ENCODE measurements at places on chromosomes 12 and 14. TPM values are rescaled to one million over a fixed set of nuclear protein-coding genes. Genes with fewer than 3 reads are reported as not detected.

- H3K4me1 ChIP-seq: peaks cover 16% of the 10 kb centered on the region
- peak; percentile 89 for DNase-seq
- no peaks in the 10 kb centered on the region for H3K27me3 ChIP-seq
- H3K27ac ChIP-seq: peak overlapping the region; percentile 17
These were observed 59.9 kb upstream of the FBRSL1 start for GRCh38 chr12:132429946-132430643.

Gene SLC11A2
- 52.9 TPM for total RNA-seq

GRCh38 chr14:100383727-100384158, 60.6 kb downstream of the SLC25A47 start:
- DNase-seq: peak; percentile 78
- no peaks in the 10 kb centered on the region for H3K27me3 ChIP-seq
- no peak overlapping the region for H3K4me3 ChIP-seq

DNA sequence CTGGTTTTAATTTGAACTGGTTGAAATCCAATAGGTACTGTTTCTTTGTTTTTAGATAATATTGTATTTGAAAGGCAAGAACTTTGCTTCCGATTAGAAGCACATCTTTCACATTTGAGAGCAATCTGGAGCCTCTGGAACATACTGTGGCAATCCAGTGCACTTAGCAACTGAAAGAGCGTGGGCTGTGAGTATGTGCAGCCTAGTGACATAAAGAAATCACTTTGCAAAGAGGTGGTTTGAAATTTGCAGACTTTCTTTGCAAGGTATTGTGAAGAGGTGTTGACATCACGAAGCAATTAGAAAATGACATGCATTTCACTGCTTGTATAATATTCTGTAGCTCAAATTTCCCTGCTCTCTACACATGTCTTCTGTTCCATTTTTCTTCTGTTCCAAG, 23.5 kb upstream of the CFAP54 start:
- no peak for DNase-seq
- no peak overlapping the region for H3K4me3 ChIP-seq
- no peak overlapping the region for H3K27ac ChIP-seq
- H3K27me3 ChIP-seq: no peaks in the 10 kb centered on the region
- H3K4me1 ChIP-seq: no peaks in the 10 kb centered on the region

Gene CACNA2D4
- 19.3 TPM for total RNA-seq

Gene ACSM4
- total RNA-seq: not detected

GRCh38 chr14:50559990-50560930, at the start of gene ATL1:
ATL1 (plus strand) TSS chr14:50560145; CDS start chr14:50560266, 121 bp downstream.
- peak within 1 kb of the TSS; percentile 70 for H3K27ac ChIP-seq
- H3K4me3 ChIP-seq: peak within 1 kb of the TSS; percentile 59
- no peaks in the 10 kb centered on the region for H3K27me3 ChIP-seq
- H3K36me3 ChIP-seq: no peaks in the 10 kb centered on the region

Gene LRFN5
- not detected for total RNA-seq

Gene CLEC2A
- total RNA-seq: not detected

DNA sequence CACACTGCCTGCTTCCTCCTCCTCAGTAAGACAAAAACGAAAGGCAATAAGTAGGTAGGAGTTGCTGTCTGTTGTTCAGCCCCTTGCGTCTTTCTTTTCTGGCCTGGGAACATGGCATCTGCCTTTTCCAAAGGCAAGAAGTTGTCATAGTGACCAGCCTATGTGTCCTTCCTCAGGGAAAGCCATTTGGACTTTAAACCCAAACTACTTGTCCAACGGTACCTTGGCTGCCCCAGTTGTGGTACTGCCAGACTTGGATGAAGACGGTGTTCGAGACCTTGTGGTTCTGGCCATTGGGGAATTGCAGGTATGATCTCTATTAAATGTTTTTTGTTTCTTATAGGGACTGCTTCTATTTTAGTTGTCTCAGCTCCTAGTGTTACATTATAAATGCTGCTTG, 18.5 kb downstream of the FAM234B start:
- DNase-seq: no peak
- no peak overlapping the region for H3K4me3 ChIP-seq
- no peaks in the 10 kb centered on the region for H3K36me3 ChIP-seq
- no peaks in the 10 kb centered on the region for H3K27me3 ChIP-seq

DNA sequence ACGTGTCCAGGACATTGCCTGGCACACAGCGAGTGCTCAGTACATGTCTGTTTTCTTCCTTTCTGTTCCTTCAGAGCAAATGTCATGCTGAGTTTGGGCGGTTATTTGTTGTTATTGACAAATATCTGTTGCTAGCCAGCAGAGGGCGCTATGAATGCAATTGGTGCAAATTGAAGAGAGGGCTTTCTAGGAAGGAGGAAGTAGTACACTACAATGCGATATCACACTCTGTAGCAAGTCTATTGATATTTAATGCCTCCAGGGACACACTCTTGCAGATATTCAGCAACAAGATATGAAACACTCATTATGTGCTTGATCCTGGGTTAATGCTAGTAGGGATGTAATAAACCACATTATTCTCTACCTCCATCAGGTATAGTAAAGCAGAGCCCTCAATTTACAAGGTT, 267.3 kb upstream of the SRRM4 start:
- H3K4me1 ChIP-seq: no peaks in the 10 kb centered on the region
- DNase-seq: no peak
- H3K27me3 ChIP-seq: no peaks in the 10 kb centered on the region

GRCh38 chr12:104730763-104731162, 227.3 kb downstream of the SLC41A2 start:
- H3K4me1 ChIP-seq: no peaks in the 10 kb centered on the region
- no peaks in the 10 kb centered on the region for H3K36me3 ChIP-seq
- DNase-seq: no peak

Gene PPP1R3E
- 16.5 TPM for total RNA-seq

- H3K27ac ChIP-seq: no peak overlapping the region
- H3K4me3 ChIP-seq: no peak overlapping the region
- no peaks in the 10 kb centered on the region for H3K36me3 ChIP-seq
- H3K27me3 ChIP-seq: no peaks in the 10 kb centered on the region
- H3K4me1 ChIP-seq: no peaks in the 10 kb centered on the region
- DNase-seq: no peak
These were observed 23.2 kb upstream of the SDR39U1 start for GRCh38 chr14:24465805-24466204.

DNA sequence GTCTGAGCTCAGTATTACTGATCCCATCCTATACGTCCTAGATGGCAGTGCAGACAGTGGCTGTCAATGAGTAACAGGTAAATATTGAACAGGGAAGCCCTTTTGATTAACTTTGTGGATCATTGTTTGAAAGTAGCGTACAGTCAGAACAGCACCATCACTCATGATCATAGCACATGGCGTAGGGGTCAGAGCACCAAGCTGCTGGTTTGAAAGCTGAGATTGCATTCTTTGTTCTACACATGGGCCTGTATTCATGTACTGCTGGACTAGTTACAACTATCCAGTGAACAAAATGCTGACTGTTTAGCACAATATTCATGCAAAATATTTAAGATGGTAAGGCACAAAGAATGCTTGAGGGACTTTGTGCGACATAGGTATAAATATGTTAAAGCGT, 131.8 kb downstream of the NPAS3 start:
- no peaks in the 10 kb centered on the region for H3K4me1 ChIP-seq
- no peak overlapping the region for H3K4me3 ChIP-seq
- DNase-seq: no peak
- H3K36me3 ChIP-seq: no peaks in the 10 kb centered on the region

- no peaks in the 10 kb centered on the region for H3K27me3 ChIP-seq
- H3K4me3 ChIP-seq: no peak overlapping the region
- no peak for DNase-seq
These were observed 20.0 kb upstream of the SLC15A5 start for GRCh38 chr12:16297521-16297920.

DNA sequence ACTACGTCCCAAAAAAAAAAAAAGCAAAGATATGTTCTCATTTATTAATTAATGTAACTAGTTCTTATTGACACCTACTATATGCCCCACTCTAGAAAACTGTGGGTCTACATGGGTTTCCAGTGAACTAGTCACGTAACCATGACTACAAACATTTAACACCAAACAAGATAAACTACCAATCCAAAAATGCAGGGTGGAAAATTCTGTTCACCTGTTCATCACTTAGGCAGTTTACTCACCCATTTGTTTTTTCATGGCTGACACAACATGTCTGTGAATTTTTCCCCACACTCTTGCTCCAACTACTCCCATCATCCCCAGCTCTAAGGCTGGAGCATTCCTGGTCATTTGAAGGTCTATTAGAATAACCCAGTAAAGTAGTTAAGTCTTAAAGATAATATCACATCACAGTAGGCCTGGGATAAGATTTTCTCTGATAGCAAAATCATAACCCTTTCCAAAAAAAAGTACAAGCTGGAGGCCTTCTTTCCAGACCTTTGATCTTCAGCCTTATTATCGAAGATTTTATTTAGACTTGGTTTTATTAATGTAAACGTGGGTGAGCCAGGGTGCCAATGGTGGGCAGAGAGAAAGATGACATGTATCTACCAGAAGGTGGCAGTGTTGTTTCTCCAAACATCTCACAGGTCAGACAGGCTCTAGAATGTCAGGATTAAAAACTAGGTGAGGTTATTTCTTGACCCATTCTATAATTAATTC, 61.6 kb upstream of the DAAM1 start:
- DNase-seq: peak; percentile 54
- no peak overlapping the region for H3K4me3 ChIP-seq
- no peaks in the 10 kb centered on the region for H3K27me3 ChIP-seq
- no peaks in the 10 kb centered on the region for H3K4me1 ChIP-seq
- H3K27ac ChIP-seq: no peak overlapping the region

Gene NOVA1
- 2.6 TPM for total RNA-seq

All from Peyer's patch (tissue), 4 donors.